Activated CD4-positive, alpha-beta T cell treated with anti-CD3 and anti-CD28 coated beads, Interleukin-2, amount 50 U/mL, for 24 hours (primary cell): ENCODE measurements at places on chromosomes 3 and 15.

DNA sequence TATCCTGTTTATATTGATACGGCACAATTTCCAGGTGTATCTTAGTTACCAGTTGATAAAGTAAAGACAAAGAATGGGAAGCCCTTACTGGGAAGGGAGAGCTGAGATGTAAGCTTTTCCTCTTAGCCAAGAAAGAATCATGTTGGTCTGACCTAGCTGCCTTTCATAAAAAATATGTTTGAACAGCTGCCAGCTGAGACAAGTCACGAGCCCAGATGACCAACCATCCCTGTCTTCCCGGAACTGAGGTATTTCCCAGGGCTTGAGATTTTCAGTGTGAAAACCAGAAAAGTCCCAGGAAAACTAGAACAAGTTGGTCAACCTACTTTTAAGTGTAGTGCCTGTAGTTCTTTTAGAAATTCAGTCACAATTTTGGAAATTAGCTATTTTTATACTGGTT, 3.6 kb upstream of the MYH15 start:
- DNase-seq: no peak

GRCh38 chr3:134392336-134392983, 18.2 kb upstream of the AMOTL2 start:
- no peak for DNase-seq

DNA sequence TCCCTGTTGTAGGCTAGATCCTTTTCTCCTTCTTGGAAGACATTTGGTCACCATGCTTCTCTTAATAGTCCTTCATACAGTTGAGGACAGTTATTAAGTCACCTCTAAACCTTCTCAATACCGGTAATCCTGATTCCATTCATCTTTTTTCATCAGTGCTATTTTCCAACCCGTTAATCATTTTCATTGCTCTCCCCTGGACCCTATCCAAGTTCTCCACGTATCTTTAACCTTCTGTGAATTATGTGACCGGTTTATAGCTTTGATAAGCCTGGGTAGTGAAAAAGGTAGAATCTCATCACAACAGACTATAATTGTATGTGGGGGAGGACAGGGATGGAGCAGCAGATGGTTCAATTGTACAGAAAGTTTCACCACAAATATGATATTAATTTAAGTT, 168.5 kb downstream of the MECOM start:
- no peak for DNase-seq

- no peak for DNase-seq
These were observed 15.9 kb downstream of the ZNF860 start for GRCh38 chr3:31997500-31997899.
